Activated naive CD8-positive, alpha-beta T cell treated with anti-CD3 and anti-CD28 coated beads, Interleukin-2, amount 50 U/mL, for 16 hours (primary cell): ENCODE measurements at places on chromosomes 4 and X.

DNA sequence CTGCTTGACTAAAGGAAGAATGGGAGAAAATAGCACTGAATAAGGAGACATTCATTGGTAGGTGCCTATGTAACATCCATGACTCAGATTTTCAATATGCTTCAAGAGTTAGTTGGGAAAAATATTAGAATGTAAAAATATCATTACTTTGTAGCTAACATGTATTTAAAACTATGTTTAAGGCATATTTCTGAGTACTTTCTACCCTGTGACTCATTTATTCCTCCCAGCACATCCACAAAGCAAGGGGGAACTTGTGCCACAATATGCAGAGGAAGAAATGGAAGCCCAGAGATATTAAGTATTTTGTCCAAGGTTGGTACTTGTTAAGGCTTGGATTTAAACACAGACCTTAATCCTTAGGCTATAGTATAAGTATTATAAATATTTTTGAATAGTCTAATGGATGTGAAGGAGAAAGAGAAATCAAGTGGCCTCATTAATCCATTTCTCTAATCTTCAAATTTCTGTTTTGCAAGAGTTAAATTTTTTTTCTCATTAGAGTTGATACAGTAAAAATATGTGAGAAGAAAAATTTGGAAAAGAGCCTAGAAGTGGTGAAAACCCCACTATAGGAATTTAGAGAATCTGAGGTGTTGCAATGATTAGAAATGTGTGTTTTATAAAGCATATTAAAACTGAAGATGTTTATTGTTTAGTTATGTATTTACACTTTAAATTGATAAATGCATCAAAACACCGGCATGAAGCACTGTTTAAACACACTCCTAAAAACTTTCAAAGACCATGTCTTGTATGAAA is 149.3 kb upstream of the GYPA start:
- DNase-seq = no peak

DNA sequence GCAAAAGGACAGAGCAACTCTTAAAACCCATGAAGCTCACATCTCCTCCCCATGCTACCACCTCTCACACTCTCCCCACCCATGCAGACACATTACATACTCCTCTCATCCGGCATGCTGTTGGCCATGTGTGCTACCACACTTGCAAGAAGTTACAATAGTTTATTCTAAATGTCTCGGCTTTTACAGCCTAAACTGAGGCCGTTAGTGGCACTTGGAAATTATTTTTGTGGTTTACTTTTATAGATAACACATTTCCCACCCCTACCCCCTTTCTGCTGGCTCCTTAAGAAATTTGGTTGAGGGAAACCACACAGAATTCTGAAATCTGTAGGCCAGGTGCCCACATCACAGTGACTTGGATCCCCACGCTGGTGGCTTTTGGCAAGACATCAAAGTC is 141.1 kb upstream of the HHIP start:
- DNase-seq = no peak

DNA sequence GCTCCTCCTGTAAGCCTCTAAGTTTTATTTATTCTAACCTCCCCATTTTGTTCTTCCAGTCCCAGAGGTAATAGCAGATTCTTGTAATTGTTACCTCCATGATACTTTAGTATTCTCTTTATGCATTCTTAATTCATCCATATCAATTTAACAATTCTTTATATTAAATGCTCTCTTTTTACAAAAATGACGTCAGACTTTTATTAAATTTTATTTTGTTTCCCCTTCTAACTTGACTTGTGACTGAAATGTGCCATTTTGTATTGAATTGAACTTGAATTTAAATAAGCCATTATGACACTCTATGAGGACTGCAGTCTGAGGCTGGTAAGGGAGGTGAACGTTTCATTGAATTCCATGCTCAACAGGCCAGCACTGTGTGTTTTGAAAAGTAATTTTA is 60.0 kb upstream of the NUDT10 start:
- DNase-seq = no peak

DNA sequence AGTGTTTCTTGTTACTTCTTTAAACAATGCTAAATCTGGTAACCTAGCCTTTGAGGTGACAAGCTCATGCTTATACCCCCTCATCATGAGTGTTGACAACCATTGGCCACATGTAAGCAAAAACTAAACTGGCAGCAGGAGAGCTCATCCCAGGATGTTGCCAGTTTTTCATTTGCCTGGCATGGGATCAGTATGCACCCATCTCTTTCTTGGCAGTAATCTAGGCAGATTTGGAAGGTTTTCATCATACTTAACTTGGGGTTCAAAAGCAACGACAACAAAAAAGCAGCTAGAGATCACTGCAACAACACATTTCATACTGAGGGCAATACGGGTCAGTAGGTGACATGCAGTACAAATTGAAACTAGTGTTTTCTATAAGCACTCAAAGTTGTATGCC is 122.0 kb downstream of the PPA2 start:
- DNase-seq = no peak

GRCh38 chr4:120749445-120750151 is 172.9 kb downstream of the PRDM5 start:
- no peak for DNase-seq

DNA sequence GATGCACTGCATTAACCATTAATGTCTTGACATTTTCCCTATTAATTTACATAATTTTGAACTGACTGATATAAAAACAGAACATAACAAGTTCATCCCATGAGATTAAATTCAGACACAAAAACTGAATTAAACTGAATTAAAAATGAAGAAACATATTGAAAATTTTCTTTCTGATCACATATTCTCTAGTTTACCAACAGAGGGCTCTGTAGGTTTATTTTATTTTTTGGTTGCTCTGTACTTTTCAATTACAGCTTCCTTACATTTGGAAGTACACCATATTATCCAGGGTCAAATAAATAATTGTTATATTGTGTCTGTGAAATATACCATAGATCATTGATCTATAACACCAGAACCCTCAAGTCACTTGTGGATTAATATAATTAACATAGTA is 27.3 kb upstream of the CT83 start:
- DNase-seq = no peak

DNA sequence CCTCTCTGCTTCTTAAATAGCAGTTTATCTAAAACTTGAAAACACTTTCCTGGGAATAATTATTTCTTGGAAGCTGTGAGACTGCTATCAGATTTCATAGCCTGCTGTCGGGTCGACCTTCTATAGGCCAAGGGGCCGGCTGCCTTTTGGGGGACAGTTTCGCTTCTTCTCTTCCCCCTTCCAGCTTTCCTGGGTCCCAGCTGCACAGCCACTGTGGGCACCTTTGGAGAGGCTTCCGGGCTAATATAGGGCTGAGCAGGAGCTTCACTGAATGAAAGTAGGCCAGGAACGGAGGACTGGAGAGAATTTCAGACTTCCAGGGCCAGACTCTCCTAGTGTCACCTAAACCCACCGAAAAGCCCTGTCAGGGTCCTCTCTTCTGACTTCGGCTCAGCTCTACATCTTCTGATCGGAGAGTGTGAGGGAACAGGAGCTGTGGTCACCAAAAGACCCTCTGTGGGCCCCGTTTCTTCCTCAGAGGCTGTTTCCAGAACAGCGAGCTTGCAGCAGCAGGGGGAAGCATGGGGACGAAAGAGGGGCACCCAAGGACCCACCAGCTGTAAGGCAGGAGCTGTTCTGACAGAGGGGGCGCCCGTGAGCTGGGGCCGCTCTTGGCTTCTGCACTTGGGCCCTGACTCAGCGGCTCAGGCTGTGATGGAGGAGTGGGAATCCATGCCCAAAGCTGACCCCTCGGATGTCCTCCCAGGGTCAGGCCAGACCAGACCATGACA is 620.6 kb downstream of the BCOR start:
- no peak for DNase-seq

DNA sequence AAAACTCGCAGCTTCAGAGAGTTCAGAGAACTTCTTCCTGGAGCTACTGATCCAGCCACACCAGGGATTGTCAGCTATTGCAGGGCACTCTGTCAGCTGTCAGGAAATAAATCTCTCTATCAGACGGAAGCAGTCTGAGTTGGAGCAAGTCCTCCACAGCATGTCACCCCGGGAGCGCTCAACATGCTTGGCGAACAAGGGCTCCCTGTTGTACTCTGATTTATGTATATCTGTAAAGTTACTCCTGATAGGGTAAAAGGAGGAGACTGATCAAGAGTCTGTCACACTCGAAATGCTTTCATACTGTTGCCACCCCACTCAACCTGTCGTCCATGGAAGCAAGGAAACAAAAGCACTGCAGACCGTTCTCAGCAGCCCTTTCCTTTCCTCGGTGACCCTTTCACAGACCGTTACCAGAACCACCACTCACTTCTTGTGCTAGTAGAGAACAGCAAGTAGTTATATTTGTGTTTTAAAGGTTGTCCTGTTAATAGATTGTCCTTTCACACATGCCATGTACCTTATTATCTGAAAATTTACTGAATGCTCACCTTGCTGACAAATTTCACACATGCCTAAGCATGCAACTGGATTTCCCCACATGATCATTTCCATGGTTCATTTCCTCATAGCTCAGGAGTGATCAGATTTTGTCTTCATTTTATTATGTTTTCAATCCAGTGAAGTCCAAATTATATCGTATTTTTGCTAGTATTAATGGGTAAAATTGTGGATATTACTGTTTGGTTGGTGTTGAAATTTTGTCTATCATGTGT is 2108.9 kb upstream of the TENM3 start:
- DNase-seq = no peak
